ENCODE measurements at places on chromosomes 3 and 15. TPM values are rescaled to one million over a fixed set of nuclear protein-coding genes. Genes with fewer than 3 reads are reported as not detected.

Gene LXN
- total RNA-seq: not detected

Gene FEZF2
- total RNA-seq: not detected

Gene TMC3
- not detected for total RNA-seq

Gene UROC1
- total RNA-seq: not detected

- no peak for DNase-seq
These were observed 21.7 kb upstream of the EPHB3 start for GRCh38 chr3:184539801-184540435.

- DNase-seq: no peak
These were observed 9.9 kb downstream of the THAP10 start for GRCh38 chr15:70882361-70882760.

DNA sequence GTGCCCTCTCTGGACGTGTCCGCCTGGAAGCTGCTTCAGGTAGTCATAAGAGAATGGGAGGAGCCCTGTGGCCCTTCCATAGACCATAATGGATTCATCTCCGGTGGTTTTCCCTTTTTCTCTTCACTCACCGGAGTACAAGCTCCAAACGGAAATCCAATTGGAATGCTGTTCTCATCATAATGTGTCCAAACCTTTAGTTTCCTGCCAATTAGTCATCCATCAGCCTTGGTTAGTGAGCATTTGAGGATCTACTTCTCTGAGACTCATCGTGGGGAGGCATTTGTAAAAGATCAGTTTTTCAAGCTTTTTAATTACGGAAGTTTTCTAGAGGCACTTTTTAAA is 34.9 kb downstream of the ABHD2 start:
- no peak for DNase-seq

- no peak for DNase-seq
These were observed 6.6 kb downstream of the SPCS1 start for GRCh38 chr3:52712291-52713212.

- DNase-seq: no peak
These were observed 30.0 kb upstream of the SLC2A2 start for GRCh38 chr3:171056528-171056927.

- DNase-seq: no peak
These were observed 65.1 kb upstream of the EPHA3 start for GRCh38 chr3:89042236-89042835.

- no peak for DNase-seq
These were observed 1134.2 kb downstream of the ROBO1 start for GRCh38 chr3:78633626-78634025.

GRCh38 chr3:36394176-36394575 is 13.9 kb downstream of the STAC start:
- DNase-seq: no peak

- DNase-seq: no peak
These were observed 47.1 kb upstream of the SLCO2A1 start for GRCh38 chr3:134076851-134077250.

- no peak for DNase-seq
These were observed 597.0 kb downstream of the SQOR start for GRCh38 chr15:46231786-46232185.

DNA sequence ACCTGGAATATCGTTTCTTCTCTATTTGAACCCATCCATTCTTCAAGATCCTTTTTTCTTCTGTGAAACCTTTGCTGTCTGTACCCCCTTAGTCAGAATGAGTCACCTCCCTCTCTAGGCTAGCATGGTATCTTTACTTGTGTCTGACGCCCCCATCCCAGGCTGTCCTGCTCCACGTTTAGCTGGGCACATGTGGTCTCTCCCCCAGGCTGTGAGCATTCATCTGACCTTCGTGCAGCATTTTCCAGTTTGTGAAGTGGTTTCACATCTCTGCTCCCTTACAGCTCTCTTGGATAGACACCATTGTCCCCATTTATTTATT is 14.3 kb upstream of the TLE3 start:
- no peak for DNase-seq

GRCh38 chr3:9660972-9661371 is 11.7 kb downstream of the MTMR14 start:
- no peak for DNase-seq

DNA sequence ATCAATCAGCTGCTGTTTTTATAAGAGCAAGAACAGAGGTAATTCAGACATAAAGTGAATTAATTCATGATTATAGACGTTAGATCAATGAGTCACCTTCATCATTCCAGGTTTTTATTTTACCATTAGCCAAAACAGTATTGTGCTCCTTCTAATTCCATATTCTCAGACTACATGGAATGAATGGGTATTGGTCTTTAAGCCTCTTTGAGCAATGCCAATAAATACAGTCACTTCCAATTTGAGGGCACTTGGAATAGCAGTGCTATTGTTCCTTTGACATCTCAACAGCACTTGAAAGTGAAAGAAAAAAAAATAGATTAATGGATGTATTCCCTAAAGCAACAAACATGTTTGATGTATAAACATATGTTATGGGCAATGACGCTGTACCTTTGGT is 830.9 kb upstream of the CFAP20DC start:
- DNase-seq: no peak

DNA sequence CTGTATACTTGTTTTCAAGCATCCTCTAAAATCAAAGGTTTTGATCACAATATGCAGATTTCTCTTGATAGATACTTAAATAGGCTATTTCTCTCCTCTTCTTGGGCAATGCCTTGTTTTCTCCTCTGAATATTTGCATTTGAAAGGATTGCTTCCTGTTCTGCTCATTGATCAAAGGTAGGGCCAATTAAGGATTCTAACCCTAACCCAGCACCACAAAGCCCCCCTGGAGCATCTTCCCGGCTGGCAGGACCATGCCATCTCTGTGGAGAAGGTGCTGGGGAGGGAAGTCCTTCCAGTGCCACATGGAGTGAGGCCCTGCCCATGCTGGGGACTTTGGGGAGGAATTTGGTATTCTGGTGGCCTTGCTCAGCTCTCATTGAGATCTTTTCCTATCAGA is 11.3 kb upstream of the NIPA2 start:
- DNase-seq: no peak

- no peak for DNase-seq
These were observed 304.8 kb downstream of the CTNNB1 start for GRCh38 chr3:41503998-41504623.
